Smooth muscle cell of trachea (primary cell): ENCODE measurements at places on chromosomes 6 and 20. TPM values are rescaled to one million over a fixed set of nuclear protein-coding genes. Genes with fewer than 3 reads are reported as not detected.

Gene FAM8A1
- 21.7 and 25.0 TPM in 2 replicates for total RNA-seq

Gene ADGB
- not detected in 2 replicates for total RNA-seq

Gene BTN1A1
- not detected in 2 replicates for total RNA-seq

Gene PBOV1
- total RNA-seq = not detected in 2 replicates

Gene SLC22A7
- not detected in 2 replicates for total RNA-seq

Gene CAP2
- total RNA-seq = 3.5 and 3.6 TPM in 2 replicates

Gene AARS2
- 24.1 and 28.1 TPM in 2 replicates for total RNA-seq
